Activated T-helper 17 cell treated with anti-CD3 and anti-CD28 coated beads, Interleukin-2, amount 50 U/mL, for 72 hours (primary cell): ENCODE measurements at places on chromosomes 16 and 17. TPM values are rescaled to one million over a fixed set of nuclear protein-coding genes. Genes with fewer than 3 reads are reported as not detected.

GRCh38 chr17:38735161-38735997 is 5.2 kb downstream of the CISD3 start:
- H3K27ac ChIP-seq: no peak overlapping the region
- no peak for ATAC-seq
- no peak overlapping the region for H3K4me3 ChIP-seq

DNA sequence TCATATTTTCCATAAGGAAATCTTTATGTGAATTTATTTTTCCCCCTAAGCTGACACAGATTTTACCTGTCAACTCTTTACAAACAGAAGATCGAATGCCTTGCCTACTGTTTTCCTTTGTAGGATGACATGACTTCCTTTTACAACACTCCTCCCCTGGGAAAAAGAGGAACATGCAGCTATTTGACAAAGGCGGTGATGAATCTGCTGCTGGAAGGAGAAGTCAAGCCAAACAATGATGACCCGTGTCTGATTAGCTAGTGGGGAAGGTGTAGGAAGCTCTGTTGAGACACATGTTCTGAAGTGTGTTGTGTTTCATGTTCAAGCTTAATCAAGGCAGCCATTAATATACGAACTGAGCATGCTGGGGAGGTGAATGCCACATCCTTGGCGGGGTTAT is 238.0 kb downstream of the PHKB start:
- no peak for ATAC-seq
- H3K36me3 ChIP-seq: peaks cover 62% of the 10 kb centered on the region
- no peak overlapping the region for H3K27ac ChIP-seq
- no peak overlapping the region for H3K4me3 ChIP-seq

GRCh38 chr16:27978876-27979275 is 84.6 kb downstream of the GSG1L start:
- no peak overlapping the region for H3K4me3 ChIP-seq
- H3K36me3 ChIP-seq: no peaks in the 10 kb centered on the region
- H3K4me1 ChIP-seq: no peaks in the 10 kb centered on the region
- no peak for ATAC-seq
- H3K27me3 ChIP-seq: peaks cover 9% of the 10 kb centered on the region

DNA sequence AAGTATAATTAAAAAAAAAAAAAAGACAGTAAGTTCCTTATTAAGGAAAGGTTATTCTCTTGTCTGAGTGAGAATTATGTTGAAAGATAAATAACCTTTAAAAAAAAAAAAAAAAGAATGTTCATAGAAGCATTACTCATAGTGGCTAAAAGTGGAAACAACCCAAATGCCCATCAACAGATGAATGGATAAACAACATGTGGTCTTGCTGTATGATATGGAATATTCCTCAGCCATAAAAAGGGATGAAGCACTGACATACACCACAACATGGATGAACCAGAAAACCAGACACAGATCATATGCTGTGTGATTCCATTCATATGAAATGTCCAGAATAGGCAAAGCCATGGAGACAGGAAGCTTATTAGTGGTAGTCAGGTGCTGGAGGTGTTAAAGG is 9.2 kb upstream of the CCNF start:
- H3K4me3 ChIP-seq: no peak overlapping the region
- H3K36me3 ChIP-seq: no peaks in the 10 kb centered on the region
- H3K27ac ChIP-seq: no peak overlapping the region
- H3K27me3 ChIP-seq: no peaks in the 10 kb centered on the region
- no peaks in the 10 kb centered on the region for H3K4me1 ChIP-seq
- ATAC-seq: no peak

- H3K27me3 ChIP-seq: peaks cover 3% of the 10 kb centered on the region
- no peak overlapping the region for H3K27ac ChIP-seq
- no peak for ATAC-seq
- no peaks in the 10 kb centered on the region for H3K36me3 ChIP-seq
- H3K4me1 ChIP-seq: peaks cover 2% of the 10 kb centered on the region
Observed at GRCh38 chr16:72197545-72197944, 25.6 kb upstream of the PMFBP1 start.

- peak overlapping the region; percentile 98 for H3K27ac ChIP-seq
- peak overlapping the region; percentile 100 for H3K4me3 ChIP-seq
- peaks cover 43% of the 10 kb centered on the region for H3K36me3 ChIP-seq
- no peak for ATAC-seq
- peaks cover 18% of the 10 kb centered on the region for H3K4me1 ChIP-seq
- peaks cover under 1% of the 10 kb centered on the region for H3K27me3 ChIP-seq
Observed at GRCh38 chr17:21285164-21286065, 904 bp downstream of the MAP2K3 start.

- H3K4me3 ChIP-seq: peak overlapping the region; percentile 90
- H3K27me3 ChIP-seq: no peaks in the 10 kb centered on the region
- peaks cover 50% of the 10 kb centered on the region for H3K4me1 ChIP-seq
Observed at GRCh38 chr16:56999409-57000270, 10.3 kb downstream of the NLRC5 start.

- H3K27ac ChIP-seq: no peak overlapping the region
- no peak for ATAC-seq
- H3K27me3 ChIP-seq: no peaks in the 10 kb centered on the region
- no peaks in the 10 kb centered on the region for H3K36me3 ChIP-seq
Observed at GRCh38 chr16:14117051-14117450, 45.9 kb downstream of the MRTFB start.

DNA sequence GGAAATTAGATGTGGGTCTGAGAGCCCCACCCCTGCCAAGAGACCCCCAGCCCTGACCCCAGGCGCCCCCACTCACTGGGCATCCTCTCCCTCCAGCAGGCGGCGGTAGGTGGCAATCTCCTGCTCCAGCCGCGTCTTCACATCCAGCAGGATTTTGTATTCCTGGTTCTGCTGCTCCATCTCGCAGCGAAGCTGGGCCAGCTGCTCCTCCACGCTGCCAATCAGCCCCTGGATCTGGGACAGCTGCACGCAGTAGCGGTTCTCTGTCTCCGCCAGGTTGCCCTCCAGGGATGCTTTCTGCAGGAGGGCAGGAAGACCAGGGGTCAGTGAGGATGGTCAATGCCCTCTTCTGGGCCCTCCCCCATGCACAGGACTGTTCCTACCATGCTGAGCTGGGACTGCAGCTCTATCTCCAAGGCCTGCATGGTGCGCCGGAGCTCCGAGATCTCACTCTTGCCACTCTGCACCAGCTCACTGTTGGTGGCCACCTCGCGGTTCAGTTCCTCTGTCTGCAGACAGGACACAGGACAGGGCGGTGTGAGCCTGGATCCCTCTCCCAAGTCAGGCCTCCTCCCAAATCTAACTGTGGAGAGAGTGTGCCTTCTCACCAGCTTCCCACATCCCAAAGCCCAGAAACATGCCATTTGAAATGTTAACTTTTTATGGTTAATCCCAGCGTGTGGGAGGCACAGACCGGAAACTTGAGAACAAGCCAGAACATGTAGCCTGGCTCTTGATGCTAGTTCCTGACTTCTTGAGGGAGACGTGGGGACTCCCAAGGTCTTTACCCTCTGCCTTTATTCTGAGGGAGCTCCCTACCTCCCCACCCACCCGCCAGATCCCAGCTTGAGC is 3.6 kb downstream of the KRT17 start:
- ATAC-seq: no peak
- H3K4me1 ChIP-seq: no peaks in the 10 kb centered on the region
- H3K36me3 ChIP-seq: no peaks in the 10 kb centered on the region
- H3K4me3 ChIP-seq: no peak overlapping the region
- H3K27ac ChIP-seq: no peak overlapping the region
- H3K27me3 ChIP-seq: peaks cover 2% of the 10 kb centered on the region

Gene RTN4RL1
- total RNA-seq: not detected

Gene CCDC144A
- 8.2 TPM for total RNA-seq

Gene ALOXE3
- total RNA-seq: 1.3 TPM

Gene STXBP4
- 12.8 TPM for total RNA-seq

Gene PIRT
- total RNA-seq: not detected

Gene MEIOB
- 0.79 TPM for total RNA-seq

Gene CACNG4
- not detected for total RNA-seq
